ENCODE measurements at places on chromosomes 1 and 21.

GRCh38 chr1:67815303-67816094, 17.8 kb downstream of the GNG12 start:
- no peak for DNase-seq

- DNase-seq: no peak
Measured at GRCh38 chr1:14698314-14698713, 99.8 kb downstream of the KAZN start.

- peak; percentile 65 for DNase-seq
Measured at GRCh38 chr1:217274927-217275654, 355.8 kb downstream of the GPATCH2 start.

GRCh38 chr1:221862971-221863370, 121.1 kb upstream of the DUSP10 start:
- DNase-seq: no peak

GRCh38 chr1:158810311-158810710, 20.8 kb upstream of the MNDA start:
- DNase-seq: no peak

DNA sequence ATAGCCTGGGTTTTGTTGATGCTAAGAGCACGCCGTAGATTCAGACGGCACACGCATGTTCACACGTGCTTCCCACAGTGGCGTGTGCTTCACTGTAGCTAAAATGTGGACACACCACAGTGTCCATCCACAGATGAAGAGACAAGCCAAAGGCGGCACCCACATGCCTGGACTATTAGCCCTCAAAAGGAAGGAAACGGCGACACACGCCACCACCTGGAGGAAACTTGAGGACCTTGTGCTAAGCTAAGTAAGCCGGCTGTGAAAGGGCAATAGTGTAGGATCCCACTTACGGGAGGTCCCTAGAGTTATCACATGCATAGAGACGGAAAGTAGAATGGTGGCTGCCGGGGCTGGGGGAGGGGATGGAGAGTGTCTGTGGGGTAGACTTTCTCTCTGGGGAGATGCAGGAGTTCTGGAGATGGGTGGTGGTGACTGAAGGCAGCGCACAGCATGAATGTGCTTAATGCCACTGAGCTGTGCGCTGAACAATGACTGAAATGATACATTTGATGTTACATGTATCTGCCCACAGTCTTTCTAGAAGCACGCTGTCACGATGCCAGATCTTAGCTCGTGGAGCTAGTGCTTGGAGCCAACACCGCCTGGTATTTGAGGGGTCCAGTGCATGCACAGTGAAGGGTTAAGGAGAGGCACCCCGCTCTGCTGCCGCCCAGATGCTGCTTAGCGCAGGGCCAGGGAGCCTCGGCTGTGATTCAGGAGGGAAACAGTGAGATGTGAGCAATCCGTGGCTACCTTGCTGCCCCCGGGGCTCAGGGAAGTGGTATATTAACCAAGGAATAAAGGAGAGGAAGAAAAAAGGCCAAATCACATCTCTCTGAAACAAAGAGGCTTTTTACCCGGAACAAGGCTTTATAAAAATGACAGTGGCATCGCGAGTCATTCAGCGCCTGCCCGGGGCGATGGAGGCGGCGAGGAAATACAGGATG, 103.7 kb downstream of the PRDM16 start:
- DNase-seq: no peak

DNA sequence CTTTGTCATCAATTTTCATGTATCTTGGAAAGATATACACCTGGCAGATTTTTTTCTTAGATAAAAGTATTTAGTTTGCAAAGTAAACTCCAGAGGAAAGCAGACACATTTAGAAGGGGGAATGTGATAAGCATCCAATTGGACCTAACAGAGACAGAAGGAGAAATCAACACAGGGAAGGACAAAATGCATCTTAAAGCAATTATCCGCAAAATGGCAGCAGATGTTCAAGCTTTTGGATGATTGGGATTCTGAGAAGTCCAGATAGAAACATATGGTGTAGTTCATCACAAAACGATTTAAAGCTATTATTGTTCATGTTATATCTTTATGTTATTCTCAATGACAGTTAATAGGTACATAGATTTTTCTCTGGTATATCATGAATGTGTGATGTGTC, 1153.1 kb upstream of the B3GALT2 start:
- DNase-seq: no peak

DNA sequence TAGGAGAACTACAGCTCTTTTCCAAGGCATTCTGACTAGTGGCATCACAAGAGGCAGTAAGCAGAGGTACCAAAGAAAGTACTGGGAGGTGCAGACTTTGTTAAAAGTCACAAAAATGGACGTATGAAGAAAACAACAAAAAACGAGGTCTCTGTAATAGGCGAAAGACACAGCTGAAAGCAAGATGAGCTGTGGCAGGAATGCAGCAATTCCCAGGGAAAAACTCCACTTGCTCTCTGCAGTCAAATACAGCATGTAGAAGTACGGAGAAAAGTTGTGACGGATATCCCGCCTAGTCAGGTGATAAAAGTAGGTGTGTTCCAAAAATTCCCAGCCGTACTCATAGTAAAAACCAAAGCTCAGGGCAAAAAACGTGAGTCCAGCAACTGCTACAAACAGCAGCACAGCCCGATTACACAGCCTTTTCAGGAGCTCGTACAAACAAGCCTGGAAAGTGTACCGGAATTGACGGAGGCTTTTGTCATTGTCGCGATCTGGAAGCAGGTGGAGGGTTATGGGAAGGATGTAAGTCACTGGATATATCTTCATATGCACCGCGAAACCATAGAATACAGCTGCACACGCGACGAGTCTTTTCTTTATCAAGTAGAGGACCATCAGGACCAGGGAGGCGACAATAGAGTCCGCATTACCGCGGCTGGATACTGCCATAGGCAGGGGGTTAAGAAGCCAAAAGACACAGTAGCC, 979 bp downstream of the PIGM start:
- DNase-seq: no peak

DNA sequence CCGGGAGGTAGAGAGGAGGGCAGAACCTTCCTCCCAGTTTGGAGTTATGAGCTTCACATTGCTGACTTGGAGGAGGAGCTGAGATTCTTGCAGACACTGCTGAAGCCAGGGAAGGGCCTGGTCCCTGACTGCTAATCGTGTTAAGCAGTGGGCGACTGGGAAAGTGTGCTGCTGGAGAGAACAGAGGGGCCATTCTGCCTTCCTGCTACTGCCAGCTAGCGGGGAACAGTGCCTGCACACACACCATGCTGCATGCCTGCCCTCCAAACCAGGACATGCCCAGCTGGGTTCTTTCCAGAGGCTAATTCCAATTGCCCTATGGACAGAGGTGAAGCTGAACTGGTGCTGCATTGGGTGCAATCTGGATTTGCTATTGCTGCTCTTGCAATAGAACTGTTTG, 281.4 kb downstream of the AJAP1 start:
- DNase-seq: no peak

- no peak for DNase-seq
Measured at GRCh38 chr1:198278943-198279342, 122.1 kb downstream of the NEK7 start.

DNA sequence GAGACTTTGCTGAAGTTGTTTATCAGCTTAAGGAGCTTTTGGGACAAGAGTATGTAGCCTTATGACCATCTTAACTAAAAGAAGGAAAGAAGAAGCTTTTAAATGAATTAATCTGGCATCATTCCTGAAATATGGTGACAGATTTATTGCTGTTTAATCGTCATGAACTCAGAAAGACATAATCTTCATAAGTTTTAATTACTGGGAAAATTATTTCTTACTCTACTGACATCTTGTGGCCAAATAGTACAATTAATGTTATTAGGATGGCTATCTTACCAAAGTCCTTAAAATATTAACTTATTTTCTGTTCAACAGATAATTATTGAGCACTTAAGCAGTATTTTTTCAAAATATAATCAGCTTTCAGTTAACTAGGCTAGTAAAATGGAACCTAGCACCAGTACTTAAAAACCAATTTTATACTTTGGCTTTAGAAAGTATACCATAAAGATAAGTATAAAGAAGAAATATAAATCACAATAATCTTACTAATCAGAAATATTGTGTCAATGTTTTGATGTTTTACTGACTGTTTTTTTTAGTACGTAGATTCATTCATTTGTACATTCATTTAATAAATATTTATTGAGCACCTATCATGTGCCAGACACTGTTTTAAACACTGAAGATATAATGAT, 34.7 kb upstream of the GPR25 start:
- DNase-seq: peak; percentile 12

DNA sequence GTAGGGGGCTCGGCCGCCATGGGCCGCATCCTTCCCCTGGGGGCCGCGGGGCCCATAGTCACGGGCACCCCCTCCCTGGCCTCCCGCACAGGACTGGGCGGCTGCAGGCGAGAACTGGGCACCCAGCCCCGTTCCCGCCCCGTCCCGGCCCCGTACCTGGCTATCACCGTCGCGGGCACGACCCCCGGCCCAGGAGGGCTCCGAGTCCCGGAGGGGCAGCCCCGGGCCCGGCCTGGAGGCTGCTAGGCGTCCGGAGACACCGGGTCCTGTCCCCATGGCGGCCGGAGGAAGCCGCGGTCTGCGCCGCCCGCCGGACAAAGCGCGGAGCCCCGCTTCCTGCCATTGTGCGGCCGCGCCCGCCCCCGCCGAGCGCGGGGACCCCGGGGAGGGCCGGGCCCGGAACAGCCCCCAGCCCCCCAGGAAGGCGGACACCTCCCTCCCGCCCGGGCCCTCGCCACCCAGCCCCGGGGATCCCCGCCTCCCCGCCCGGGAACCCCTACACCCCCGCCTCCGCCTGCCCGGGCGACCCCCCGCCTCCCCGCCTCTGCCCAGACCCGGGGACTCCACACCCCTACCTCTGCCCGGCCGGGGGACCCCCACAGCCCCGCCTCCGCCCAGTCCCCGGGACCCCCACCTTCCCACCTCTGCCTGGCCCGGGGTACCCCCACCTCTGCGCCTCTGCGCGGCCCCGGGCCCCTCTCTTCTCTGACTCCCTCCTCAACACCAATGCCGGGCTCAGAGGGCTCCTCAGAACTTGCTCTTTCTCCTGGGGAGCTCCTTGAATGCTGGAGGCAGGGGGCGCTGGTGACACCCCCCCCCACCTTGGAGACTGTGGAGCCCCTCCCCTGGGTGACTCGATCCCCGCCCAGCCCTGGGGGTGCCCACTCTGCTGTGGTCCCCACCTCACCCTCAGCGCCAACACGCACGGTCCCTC, 6.0 kb downstream of the PLEKHG5 start:
- DNase-seq: no peak

Measured in stromal cell of bone marrow (primary cell).